Stimulated activated CD4-positive, alpha-beta T cell treated with anti-CD3 and anti-CD28 coated beads, Interleukin-4, amount 100 ng/mL, for 24 hours (primary cell): ENCODE measurements at places on chromosomes 16 and 17.
A peak's percentile ranks its signal among the peaks of the same experiment; 100 is the strongest.

- no peak for DNase-seq
Measured at GRCh38 chr16:10834130-10834529, 15.5 kb upstream of the TVP23A start.

- no peak for DNase-seq
Measured at GRCh38 chr16:74844041-74844980, 69.7 kb upstream of the FA2H start.

DNA sequence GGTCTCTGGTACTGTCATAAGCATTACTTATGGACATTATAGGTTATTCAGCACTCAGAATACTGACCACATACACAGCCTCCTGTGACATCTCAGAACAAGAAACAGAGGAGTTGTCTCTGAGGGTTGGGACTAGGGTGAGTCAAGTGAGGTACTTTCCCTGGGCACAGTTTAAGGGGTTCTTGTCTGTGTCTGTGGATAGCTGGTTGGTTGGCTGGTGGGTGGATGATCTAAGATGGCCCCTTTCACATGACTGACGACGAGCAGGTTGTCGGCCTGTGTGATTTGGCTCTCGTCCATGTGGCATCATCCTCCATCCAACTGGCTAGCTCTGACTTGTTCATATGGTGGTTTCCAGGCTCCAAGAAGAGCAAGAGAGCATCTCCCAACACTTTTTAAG, 163.9 kb downstream of the PRKCB start:
- DNase-seq, result peak; percentile 81

GRCh38 chr17:58944166-58944565, 162.5 kb downstream of the TRIM37 start:
- DNase-seq, result no peak

DNA sequence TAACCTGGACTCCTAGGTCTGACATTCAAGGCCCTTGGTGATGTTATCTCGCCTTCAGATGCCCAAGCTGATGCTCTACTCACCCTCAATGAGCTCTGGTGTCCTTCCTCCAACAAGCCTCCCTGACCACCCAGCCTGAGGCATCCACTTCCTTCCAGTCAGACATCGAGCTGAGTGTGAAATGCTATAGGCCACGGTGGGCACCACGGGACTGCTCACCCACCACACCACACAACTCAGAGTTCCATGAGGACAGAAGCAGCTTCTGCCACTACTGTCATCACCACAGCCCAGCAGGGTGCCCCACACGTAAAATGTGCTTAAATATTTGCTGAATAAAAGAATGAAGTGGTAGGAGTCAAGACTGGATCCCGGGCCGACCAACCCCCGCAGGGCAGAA, 12.0 kb downstream of the CREBBP start:
- DNase-seq, result no peak

DNA sequence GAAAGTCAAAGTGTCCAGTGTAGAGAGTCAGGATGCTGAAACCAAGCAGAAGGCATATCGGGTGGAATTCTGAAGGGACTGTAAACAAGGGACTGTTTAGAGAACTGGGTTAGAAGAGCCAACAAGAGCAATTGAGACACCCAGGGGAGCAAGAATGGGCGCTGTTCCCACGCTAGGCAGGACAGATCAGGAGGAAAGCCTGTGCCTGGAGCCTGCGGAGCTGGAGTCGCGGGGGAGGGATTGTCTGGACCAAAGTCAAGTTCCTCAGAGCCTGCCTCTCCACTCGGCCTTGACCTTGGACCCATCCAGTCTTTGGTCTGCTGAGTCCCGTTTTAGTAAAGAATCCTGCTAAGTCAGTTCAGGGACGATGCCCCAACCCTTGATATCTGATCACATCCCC, 14.7 kb upstream of the KLHL36 start:
- DNase-seq, result no peak

GRCh38 chr17:77282524-77283515, 142.1 kb downstream of the SEC14L1 start:
- DNase-seq, result no peak

GRCh38 chr17:32355649-32356377, 5.9 kb downstream of the ZNF207 start:
- DNase-seq, result no peak

GRCh38 chr17:14826358-14826757, 438.8 kb downstream of the PMP22 start:
- DNase-seq, result no peak

DNA sequence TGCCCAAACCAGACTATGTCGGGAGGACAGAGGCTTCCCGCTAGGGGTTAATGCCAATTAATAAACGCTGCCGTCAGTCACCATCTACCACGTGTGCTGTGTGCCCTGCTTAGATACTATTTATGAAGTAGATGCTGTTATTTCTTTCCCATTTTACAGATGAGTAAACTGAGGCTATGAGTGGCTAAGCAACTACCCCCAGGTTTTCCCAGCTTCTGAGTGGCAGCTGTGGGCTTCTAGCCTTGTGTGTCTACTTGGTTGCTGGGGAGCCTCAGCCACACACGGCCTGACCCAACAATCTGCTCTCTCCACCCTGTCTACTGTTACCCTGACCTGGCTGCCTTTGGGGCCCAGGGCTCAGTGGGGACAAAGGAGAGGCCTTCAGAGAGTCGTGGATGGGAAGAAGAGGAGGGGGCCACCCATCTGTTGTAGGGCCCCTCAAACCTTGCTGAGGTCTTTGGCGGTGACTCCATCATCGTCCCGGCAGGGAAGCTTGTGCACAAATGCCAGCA, 7.1 kb downstream of the GIT1 start:
- DNase-seq, result no peak
